CD4-positive, alpha-beta T cell treated with Interleukin-17A for 4 hours (primary cell): ENCODE measurements at places on chromosomes 2 and 18.

DNA sequence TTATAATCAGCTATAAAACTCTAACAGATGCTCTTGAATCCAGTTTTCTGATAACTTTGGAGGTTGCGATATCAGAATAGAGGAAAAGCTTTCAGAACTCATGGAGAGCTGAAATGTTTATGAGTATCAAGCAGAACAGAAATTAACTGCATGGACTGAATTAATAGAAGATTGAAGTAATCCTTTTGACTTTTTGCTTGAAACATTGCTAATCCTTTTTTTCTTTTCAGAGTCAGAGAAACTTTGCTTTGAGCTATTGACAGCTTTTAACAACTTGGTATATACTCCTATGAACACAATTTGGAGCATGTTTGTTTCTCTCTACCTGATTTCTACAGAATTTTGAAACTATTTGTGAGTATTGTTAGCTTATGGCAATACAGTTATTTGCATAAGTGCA is 1254.8 kb downstream of the LRP1B start:
- DNase-seq = no peak

- DNase-seq = no peak
Observed at GRCh38 chr2:142515493-142515892, 362.0 kb upstream of the KYNU start.

GRCh38 chr2:129765678-129766351 is 213.7 kb upstream of the RAB6C start:
- DNase-seq = no peak

DNA sequence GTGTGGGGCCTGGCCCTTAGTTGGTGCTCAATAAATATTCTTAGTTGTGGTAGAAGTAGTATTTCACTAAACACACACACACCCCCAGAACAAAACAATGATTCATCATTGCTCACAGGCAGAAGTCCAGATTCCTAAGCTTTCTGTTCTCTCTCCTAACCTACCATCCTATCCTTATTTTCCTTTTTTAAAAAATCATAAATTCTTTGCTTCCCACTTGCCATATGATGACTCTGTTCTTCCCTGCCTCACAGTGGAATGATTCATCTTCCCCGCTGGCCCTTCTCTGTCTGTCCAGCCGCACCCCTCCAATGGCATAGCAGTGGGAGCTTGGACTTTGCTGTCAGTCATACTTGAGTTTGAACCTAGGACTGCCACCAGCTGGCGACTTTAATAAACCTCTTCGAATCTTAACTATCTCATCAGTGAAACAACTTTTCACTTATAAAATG is 5.2 kb downstream of the EML6 start:
- no peak for DNase-seq

- DNase-seq = no peak
Observed at GRCh38 chr18:27931535-27931934, 245.4 kb downstream of the CDH2 start.

- DNase-seq = no peak
Observed at GRCh38 chr2:74083750-74084149, 64.0 kb downstream of the BOLA3 start.

DNA sequence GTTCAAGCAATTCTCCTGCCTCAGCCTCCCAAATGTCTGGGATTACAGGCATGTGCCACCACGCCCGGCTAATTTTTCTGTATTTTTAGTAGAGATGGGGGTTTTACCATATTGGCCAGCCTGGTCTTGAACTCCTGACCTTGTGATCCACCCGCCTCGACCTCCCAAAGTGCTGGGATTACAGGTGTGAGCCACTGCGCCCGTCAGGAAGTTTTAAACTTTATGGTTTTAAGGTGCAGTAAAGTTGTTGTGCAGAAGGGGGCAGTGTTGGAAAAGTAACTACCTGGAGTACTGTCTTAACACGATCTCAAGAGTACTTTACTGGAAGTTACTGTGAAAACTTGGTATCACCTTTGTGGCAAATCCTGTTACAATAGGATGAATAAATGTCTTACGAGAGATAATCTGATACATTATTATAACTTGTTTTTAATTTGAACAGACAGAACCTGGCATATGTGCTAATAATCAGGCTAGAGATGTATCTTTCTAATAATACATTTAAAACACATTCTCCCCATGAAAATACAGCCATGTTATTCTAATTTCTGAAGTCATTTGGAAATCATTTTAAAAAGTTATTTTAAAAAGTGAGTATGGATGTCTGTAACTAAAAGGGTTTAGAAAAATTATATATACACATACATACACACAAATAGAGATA is 10.8 kb downstream of the SPDYA start:
- peak; percentile 71 for DNase-seq

DNA sequence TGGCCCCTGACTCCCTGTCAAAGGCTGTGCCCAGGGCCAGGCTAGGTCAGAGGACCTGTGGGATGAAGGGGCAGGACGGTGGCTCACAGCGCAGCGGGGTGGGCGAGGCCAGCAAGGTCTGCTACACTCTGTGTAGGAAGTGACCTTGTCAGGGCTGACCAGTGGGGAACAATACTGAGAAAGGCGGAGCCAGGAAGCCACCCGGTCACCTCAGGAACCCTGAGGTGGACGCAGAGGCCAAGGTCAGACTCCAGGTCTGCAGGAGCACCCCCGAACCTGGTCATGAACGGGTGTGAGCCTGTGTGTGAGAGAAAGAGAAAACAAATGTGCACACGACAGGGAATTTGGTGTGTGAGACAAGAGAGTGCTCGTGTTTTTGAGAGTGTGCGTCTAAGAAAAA is 72.3 kb downstream of the SMAD7 start:
- DNase-seq = no peak

DNA sequence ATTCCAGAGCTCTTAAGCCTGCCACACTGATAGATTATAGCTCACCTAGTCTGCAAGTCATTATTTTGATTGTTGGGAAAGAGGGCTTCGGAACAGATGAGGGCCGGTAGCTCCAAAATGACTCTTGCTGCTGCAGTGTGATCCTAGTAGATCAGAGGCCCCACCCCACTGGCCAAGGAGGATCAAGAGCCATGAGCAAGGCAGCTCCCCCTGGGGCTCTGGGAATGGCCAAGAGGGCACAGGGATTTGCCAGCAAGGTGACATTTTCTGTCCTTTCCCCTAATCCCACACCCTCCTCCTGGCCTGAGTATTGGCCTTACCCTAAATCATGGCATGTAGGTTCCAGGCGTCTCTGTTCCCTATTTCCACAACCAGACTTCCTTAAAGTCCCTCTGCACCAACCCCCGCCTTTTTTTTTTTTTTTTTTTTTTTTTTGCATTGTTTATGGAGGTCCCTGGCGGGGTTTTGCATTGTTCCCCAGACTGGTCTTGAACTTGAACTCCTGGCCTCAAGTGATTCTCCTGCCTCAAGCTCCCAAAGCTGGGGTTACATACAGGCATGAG is 36.5 kb downstream of the EIF4E2 start:
- DNase-seq = no peak

DNA sequence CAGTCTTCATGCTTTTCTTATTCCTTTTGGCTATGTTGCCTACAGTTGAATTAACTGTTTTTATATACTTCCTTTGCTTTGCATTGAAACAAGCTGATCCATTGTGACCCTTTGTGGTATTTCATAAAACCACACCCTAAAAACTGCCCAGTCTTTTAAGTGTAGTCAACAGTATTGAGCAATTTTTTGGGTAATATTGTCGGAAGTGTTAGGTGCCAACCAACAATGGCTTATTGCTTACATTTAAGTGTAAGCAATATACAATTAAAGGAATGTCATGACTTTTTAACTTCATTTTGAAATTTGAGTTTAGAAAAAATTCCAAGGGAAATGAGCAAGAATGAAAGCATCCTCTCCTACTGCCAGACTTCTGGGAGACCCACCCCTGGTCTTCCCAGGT is 174.1 kb downstream of the NEDD4L start:
- DNase-seq = no peak

DNA sequence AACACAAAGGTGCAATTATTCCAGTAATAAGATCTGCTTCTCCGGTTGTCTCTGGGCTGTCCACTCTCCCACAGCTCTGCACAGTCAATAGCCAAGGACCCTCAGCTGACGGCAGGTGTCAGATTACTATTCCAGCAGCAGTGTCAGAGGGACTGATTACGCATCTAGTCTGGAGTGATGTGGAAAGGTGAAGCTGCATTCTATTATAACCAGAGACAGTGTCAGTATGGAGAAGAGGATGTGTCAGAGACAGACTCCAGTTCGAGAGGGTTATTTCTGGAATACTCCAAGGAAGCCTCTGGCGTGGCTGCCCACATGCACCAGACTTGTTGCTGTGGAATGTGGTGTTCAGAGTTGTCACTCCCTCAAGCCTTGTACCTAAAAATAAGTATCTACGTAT is 163.6 kb upstream of the TMEM200C start:
- no peak for DNase-seq

DNA sequence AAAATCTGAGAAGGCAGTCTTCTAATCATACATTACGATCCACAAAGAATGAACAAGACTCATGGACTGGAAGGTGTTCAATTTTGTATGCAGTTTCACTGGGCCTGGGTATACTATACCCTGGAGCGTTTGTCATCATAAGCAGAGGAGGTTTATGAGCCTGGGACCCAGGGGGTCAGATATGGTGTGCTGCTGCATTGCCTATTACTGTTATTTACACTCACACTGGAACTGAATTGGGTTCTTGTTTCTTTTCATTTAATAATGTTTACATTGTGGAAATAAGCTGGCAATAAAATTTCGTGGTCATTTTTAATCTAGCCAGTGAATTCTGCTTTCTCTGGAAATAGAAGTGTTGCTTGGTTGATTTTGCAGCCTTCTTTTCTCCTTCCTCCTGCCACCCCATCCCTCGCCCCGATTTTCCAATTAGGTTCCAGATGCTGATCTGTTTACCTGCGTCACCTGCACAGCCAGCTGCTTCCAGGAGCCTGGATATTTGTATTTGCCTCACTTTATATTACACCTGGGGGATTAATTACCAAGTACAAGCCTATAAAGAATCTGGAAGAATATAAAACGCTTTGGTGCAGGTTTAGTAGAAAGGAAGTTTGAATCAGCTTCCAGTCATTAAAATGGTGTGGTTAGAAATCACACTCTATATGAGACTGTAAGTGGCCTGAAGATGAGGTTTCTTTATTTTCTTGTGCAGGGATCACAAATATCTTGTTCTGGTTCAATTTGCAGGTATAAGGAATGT is 234.4 kb downstream of the SOCS6 start:
- no peak for DNase-seq

DNA sequence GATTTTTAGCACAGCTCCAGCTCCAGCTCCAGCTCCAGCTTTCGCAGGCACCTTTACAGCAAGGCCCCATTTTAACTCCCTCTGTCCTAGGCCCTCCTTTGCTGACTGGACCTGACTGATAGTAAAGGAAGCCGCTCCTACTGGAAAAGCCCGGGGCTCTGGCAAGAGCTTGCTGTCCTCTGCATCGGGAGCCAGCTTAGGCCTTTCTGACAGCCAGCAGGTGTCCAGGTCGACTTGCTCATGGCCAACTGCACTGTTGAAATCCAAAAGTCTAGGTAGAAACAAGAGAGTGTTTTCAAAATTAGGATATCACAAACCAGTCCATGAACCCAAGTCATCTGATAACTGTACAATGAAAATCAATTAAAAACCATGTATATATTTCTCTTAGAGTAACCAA is 161.1 kb downstream of the LAMA1 start:
- DNase-seq = no peak

DNA sequence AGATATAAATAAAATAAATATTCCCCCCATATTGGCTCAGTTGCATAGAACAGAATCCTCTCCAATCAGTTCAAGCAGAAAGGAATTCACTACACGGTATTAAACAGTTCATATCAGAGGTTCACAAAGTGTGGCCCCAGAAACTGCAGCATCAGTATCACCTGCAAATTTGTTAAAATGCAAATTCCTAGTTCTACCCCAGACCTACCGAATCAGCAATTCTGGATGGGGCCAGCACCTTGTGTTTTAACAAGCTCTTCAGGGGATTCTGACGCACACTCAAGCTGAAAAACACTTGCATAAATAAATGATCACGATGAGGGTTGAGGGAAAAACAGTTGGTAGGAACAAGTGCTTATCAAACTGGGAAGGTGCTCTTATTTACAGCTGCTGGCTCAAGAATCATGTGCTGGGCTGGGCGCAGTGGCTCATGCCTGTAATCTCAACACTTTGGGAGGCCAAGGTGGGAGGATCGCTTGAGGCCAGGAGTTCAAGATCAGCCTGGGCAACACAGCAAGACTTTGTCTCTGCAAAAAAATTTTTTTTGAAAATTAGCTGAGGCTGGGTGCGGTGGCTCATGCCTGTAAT is 6.4 kb downstream of the GTF3C2 start:
- no peak for DNase-seq

DNA sequence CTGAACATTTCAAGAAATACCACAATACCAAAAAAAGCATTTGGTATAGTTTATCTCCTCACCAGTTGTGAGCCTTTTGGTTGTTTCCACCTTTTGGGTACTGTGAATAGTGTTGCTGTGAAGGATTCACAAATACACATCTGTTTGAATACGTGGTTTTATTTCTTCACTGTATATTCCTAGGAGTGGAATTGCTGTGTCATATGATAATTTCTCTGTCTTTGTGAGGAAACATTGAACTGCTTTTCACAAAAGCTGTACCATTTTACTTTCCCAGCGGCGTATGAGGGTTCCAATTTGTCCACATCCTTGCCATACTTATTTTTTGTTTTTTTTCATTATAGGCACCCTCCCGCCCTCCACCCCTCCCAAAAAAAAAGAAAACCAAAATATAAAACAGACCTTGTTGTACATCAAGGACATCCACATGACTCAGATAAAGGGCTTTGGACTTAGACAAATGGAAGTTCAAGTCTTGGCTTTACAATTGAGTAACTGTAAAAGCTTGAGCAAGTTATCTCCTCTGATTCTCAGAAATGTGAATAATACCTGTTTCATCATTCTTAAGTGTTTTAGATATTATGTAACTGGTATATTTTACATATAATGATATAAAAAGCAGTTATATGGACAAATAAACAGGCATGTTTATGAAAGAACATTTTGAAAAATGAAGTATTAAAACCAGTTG is 19.0 kb downstream of the UBE2E3 start:
- no peak for DNase-seq

- DNase-seq = no peak
Observed at GRCh38 chr2:46877619-46878113, 37.9 kb downstream of the MCFD2 start.

DNA sequence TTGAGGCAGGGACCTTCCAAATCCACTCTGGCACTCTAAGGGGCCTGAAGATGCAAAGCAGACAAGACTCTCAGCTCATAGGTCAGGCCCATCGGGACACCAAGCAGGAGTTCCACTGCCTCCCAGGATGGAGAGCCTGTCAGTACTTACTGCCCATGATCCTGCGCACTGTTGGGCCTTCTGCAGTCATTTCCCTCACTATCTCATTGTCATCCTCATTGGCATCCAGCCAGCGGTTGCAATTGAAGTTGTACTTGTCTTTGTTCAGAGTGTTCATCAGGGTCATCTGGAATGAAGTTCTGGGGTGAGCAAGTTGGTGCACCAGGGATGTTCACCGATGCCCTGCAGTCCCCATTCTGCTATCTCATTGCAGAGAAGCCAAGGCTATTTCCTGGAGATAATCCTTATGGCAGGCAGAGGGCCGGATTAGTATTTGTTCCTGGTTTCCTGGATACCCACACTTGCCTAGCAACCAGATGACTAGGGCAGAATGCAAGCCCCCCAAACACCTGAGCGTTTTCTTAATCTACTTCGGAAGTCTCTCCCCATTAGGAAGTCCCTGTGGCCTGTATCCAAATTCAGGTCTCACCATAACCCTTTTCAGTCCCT is 65.1 kb downstream of the LOXHD1 start:
- DNase-seq = no peak
